GM12878 (cell line): ENCODE measurements at places on chromosomes 13 and 19. TPM values are rescaled to one million over a fixed set of nuclear protein-coding genes. Genes with fewer than 3 reads are reported as not detected.

The CRX gene
- not detected in 2 replicates for total RNA-seq

The NCAN gene
- total RNA-seq = 0.10 and 0.16 TPM in 2 replicates

The KANK3 gene
- 0.26 and 0.56 TPM in 2 replicates for total RNA-seq

The CYP2F1 gene
- total RNA-seq = not detected in 2 replicates

The ETFB gene
- total RNA-seq = 129 and 133 TPM in 2 replicates

The CGB5 gene
- not detected in 2 replicates for total RNA-seq

DNA sequence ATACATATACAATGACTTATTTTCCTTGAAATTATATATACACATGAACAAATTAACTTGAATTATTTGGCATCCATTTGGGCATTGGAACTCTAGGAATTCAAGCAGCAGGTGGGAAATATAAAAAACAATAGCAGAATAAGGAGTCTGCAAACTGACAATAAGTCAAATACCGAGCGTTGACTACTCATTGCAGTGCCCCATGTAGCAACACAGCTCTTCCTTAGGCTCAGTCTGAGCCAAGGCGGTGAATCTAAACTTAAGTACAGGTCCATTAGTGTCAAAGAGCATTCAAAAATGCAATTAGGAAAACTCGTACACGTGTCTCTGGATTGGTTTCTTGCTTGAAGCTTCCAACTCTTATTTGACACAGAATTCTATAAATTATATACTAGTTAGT lies 462.5 kb upstream of the KLF12 start:
- no peak for DNase-seq

DNA sequence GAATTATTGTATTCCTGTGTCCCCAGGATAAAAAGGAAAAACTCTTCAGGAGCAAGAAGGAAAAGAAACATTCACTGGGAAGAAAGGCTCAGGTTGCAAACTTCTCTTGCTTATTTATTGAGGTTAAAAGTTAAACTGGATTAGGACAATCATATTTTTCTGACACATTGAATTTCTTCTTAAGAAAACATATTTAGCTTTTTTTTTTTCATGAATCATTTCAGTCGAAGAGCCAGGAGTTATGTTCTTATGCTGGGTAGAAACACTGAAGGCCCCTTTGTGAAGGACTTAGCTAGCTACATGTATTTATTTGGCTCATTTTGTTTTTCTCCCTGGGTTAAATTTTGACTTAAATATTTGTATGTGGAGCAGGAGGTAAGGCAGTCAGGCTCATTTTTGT lies 434.0 kb downstream of the KLF5 start:
- no peak for DNase-seq

- no peak for DNase-seq
These were observed 712 bp downstream of the BBC3 start for GRCh38 chr19:47230054-47230920.

DNA sequence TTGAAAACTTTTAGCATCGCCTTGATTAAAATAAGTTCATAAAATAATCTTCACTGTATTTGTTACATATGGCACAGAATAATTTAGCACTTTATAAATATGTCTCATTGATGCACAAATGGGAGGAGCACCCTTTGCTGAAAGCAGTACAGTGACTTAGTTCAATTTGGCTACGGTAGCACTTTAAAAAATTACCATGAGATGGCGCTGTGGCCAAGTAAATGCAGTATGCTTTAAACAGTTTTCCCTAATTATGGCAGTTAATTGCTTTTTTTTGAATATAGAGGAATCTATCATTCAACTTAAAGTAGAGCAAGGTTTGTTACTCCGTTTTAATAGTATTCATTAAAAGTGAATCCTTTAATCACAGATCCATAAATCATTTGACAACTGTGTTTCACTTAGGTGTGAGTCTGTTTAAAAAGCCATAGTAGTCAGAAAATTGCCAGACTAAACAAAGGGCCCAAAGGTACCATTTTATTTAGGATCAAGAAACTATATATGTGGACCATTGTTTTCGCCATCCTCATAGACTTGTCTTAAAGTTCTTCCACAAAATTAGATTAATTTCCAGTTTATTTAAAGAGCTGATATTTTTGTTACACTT lies 34.7 kb upstream of the ESD start:
- DNase-seq = no peak

DNA sequence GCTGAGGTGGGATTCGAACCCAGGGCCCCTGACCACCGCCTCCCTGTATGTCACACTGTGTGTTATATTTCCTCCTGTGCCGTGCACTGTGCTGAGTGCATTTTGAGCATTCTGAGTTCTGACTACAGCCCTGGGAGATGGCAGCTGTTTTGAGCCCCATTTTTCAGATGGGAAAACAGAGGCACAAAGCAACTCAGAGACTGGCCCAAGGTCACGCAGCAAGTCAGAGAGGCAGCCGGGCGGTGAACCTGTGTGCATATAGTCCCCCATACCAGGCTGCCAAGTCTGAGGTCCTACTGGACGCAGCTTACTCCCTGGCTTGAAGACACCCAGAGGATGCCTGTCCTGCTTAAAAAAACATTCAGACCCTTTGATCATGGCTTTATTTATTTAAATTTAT lies 17.7 kb downstream of the MYH14 start:
- no peak for DNase-seq

- DNase-seq = no peak
These were observed 46.0 kb downstream of the RBM26 start for GRCh38 chr13:79360095-79360494.

DNA sequence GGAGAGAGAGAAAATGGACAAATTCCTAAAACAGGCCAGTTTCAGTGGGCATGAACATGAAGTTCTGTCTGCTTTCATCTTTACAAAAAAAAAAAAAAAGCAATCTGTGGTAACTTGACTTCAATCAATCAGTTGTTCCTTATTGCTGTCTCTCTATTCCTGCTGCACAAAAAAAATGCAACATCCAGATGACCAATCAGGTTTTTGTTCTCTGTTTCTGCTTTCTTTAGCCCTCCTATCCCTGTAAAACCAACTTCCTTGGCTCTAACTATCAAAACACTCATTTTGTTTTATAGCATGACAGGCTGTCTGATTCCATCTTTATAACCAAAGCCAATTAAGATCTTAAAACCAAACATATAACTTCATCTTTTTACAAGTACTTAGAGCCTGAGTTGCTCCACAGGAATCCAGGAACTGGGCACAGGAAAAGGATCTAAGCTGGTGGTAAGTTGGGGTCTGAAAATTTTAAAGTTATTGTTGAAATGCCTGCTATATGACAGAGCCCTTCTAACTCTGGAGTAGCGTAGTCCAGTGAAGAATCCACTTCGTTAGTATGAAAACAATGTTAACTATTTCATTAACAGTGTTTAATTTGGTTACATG lies at the start of gene FPR3:
Gene FPR3, plus strand, starts transcription at position 273 of the 606 bp plus-strand sequence. CDS start 28,592 bp downstream, outside the sequence.
- DNase-seq = no peak

DNA sequence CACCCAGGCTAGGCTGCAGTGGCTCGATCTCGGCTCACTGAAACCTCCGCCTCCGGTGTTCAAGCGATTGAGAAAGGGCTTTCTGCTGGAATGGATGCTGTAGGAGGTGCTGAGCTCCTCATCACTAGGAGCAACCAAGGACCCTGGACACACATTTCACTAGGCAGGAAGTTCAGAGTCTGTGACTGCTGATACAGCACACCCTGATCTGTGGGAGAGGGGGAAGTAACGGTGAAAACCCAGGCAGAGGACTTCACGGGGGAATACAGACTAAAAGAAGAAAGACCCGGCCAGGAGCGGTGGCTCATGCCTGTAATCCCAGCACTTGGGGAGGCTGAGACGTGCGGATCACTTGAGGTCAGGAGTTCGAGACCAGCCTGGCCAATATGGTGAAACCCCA lies 11.9 kb upstream of the NOTCH3 start:
- DNase-seq = no peak

- no peak for DNase-seq
These were observed 6.0 kb upstream of the CCER2 start for GRCh38 chr19:38917921-38918491.

GRCh38 chr13:35496006-35496405 lies 19.5 kb upstream of the MAB21L1 start:
- DNase-seq = no peak

DNA sequence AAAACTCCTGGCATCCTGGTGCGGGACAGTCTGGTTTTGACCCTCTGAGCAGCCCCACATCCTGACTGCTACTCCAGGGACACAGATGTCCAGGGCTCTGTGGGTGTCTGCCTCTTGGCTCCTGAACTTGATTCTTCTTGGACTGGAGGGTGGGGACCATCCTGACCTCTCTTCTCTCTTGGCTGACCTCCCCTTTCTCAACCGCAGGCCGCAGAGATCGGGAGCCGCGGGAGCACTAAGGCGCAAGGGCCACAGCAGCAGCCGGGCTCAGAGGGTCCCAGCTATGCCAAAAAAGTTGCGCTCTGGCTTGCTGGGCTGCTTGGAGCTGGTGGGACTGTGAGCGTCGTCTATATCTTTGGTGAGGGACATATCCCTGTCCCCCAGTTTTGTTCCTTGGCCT lies 1.0 kb downstream of the TIMM50 start:
- no peak for DNase-seq

DNA sequence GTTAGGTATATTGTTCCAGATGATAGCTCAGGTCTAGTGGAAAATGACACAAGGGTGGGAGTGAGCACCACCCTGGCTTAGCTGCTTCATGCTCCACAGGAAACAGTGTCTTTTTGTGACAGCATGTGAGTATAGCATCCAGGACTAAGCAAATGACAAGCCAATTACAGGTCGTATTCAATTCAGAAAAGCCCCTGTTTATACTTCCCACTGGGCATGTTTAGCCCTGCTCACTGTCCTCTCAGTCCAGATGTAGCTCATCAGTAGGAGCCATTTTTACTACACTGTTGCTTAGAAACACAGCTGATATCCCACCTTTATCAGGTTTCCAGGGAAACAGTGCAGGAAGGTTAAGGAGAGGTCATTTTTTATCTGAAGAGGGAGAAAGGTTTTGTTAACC lies 8.0 kb downstream of the ABHD13 start:
- no peak for DNase-seq

GRCh38 chr19:876089-876488 lies 16.6 kb downstream of the CFD start:
- no peak for DNase-seq

DNA sequence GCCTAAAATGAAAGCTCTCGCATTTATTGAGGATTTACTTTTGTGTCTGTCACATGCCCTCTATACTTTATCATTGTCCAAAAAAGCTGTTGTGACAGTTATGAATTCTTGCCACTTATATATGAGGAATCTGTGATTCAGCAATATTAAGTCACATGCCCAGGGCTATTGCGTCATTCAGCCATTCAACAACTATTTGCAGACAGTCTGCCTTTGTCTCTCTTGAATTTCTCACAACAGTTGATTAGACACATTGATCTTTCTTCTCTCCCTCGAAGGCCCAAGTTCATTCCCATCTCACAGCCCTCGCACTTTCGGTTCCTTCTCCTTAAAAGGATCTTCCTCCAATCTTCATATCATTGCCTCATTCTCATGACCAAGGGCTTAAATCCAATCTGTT lies 342.6 kb downstream of the MZT1 start:
- DNase-seq = no peak

DNA sequence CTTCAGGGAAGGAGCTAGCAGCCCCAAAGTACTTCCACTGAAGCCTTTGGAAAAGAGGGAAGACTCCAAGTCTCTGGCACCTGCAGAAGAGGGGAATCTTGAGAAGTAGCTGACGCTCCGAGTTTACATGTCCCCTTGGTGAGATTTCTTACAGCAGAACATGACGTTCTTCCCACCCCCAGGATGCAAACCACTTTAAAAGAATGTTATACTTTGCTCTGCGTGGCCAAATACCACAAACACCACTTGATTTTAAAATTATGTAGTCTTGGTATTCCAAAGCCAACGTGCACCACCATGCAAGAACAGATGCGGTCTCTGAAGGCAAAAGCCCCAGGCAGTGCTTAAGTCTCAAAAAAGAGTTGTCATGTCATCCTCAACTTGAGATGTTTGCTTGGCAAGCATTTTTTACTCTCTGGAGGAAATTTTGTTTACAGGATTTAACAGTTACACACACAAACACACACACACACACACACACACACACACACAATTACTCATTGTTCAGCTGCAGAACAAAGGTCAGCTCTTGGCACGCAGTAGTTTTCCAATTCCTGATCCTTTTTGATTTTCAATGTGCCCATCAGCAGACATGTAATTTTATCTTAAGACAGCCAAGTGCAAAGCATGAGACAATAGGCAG lies 106.1 kb downstream of the RGCC start:
- DNase-seq = no peak
